NCI-H774 (cell line): ENCODE measurements at places on chromosomes 12 and 14.

DNA sequence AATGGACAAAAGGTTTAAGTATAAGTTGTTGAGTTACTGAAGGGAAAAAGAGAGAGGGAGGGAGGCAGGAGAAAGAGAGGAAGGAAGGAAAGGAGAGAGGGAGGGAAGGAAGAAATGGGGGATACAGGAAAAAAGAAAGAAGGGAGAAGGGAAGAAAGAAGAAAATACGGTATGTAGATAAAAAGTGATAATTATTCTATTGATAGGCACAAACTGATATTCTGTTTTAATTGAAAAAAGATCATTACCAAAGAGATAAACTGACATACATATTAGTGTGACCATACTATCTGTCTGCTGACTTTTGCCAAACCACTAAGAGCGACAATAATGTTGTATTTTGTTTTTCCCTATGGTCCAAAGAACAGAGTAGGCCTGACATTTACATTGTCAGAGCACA is 154.5 kb downstream of the LRFN5 start:
- DNase-seq: no peak

- no peak for DNase-seq
These were observed 11.2 kb downstream of the MAP4K5 start for GRCh38 chr14:50520947-50521815.

DNA sequence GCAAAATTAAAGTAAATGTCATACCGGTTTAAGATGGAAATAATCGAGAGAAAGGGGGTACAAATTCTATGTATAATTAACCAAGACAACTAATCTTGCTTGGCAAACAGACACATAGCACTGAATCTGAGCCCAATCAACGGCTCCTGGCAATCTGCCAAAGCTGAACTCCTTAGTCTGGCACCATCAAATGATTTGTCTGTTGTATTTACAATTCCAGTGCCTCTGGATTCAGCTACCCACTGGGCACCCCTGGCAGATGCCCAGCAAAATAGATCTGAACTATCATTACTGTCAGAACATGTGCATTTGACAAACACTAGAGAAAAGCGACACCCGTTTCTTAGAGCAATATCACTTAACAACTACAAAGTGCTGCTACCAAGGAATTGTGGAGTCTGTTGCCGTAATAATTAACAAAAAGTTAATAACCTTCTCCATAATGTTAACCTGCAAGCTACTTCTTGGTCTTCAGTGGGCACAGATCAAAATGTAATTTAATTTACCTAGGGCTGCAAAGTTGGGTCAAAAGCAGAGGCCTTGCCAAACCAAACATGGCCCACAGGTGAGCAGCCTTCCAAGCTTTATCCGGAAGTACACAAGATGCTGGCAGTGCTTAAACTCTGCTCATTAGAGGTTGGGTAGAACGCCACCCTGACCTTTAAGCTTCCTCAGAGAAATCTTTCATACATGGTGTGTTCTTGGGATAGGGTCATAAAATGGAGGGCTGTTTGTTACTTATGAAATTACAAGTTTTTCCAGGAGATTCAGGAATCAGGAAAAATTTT is 7.6 kb downstream of the EGLN3 start:
- peak; percentile 78 for DNase-seq

GRCh38 chr12:109652233-109652976 is 61.2 kb upstream of the FAM222A start:
- no peak for DNase-seq

- no peak for DNase-seq
These were observed 26.1 kb upstream of the BHLHE41 start for GRCh38 chr12:26150736-26151450.
